NCI-H2081 (cell line): ENCODE measurements at places on chromosomes 16 and 17.
A peak's percentile ranks its signal among the peaks of the same experiment; 100 is the strongest.

DNA sequence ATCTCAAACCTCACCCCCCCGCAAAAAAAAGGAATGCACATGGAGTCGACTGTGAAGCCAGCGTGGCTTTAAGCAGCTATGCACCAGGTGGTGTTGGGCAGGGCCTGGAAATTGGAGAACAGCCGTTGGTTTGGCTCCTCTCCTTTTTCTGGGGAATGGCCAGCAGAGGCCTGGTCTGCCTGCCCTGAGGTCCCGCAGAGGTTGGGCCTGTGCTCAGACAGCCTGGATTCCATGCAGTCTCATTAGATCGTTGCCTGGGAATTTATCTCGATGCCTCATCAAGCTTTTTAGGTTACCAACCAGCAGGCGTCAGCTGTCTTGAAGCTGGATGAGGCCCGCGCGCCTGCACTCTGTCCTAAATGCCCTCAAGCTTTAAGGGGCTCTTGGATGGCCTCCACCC is 9.8 kb downstream of the SLC12A3 start:
- no peak for DNase-seq

- peak; percentile 38 for DNase-seq
Observed at GRCh38 chr17:62064791-62065563, at the start of gene MED13. Gene MED13 (minus strand): TSS chr17:62065278. CDS start chr17:62065205, 73 bp downstream.

DNA sequence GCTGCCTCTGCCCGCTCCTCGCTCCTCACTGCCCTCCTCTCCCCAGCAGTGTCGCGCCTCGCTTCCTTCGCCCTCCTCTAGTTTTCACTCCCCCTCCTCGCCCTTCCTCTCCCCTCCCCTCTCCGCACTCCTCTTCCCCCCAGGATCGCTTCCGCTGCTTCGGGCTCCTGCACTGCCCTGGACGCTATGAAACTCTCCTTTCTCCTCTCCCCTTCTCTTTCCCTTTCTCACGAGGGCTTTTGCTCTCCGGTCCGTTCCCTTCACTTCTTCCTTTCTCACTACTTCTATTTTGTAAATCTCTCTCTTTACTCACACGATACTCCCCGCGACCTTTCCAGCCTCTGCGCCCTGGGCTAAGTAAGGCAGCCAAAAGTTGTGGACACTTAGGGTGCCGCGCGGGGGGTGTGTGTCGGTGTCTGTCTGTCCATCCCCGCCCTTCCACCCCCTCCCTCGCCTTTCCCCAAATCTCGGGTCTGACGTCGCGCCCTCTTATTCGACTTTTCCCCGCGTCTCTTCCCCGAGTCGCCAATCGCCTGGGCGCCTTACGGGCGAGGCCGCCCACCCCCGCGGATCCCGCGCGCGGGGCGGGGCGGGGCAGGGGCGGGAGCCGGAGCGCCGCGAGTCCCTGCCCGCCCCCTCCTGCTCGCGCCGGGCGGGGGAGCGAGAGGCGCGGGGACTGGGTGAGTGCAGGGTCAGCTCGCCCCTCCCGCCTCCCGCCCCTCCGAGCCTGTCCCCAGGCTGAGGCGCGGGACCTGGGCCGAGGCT is at the start of gene IRX3:
TSS of gene IRX3 (minus strand) at position 422 of the 765 bp plus-strand sequence. CDS start 737 bp downstream, outside the sequence.
- peak; percentile 10 for DNase-seq

DNA sequence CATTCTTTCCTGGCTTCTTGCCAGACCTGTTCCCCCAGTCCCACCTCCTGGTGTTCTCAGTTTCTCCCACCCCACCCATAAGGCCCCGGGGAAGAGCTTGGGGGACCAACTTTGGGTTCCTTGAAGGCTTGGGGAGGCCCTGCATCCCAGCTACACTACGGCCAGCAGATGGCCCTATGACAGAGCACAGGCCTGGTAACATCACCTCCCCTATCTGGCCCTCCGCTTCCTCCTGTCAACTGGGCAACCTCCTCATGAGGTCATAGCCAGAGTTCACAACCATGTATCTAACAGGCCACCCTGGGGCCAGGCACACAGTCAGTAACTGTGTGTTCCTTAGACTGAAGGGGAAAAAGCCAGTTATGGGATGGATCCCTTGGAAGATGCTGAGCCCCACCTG is 31.4 kb downstream of the MYO15A start:
- DNase-seq = no peak

DNA sequence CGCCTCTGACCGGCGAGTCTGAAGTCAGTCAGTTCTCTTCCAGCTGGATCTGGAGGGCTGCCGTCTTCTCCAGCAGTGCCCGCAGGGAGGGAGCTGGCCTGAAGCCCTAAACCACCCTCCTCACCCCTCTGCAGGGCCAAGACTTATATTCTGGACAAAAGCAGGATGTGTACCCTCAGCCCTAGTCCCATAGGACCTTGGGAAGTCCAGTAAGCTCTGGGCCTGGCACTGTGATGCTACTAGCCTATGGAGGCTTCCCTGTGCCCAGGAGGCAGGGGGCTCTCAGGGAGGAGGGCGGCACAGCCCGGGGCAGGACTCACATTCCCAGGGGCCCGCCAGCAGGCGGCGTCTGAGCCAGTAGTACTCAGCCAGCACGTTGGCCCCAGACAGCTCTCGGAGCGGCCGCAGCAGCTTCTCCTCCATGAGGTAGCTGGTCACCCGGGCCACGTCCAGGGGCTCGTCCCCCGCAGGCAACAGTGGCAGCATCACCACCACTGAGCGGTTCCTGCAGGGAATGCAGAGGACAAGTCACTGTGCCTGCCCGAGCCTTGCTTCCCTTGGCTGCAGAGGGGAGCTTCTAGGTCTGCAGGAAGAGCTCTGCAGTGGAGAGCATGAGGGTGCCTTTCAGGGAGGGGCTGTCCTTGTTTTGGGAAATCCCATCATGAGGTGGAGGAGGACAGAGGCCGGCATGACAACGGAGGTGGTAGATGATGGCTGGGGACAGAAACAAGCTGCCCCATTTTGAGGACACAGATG is 41.7 kb downstream of the RMI2 start:
- no peak for DNase-seq

GRCh38 chr17:80246266-80246681 is 14.4 kb upstream of the RNF213 start:
- no peak for DNase-seq

- peak; percentile 14 for DNase-seq
Observed at GRCh38 chr16:27925612-27926011, 137.9 kb downstream of the GSG1L start.

DNA sequence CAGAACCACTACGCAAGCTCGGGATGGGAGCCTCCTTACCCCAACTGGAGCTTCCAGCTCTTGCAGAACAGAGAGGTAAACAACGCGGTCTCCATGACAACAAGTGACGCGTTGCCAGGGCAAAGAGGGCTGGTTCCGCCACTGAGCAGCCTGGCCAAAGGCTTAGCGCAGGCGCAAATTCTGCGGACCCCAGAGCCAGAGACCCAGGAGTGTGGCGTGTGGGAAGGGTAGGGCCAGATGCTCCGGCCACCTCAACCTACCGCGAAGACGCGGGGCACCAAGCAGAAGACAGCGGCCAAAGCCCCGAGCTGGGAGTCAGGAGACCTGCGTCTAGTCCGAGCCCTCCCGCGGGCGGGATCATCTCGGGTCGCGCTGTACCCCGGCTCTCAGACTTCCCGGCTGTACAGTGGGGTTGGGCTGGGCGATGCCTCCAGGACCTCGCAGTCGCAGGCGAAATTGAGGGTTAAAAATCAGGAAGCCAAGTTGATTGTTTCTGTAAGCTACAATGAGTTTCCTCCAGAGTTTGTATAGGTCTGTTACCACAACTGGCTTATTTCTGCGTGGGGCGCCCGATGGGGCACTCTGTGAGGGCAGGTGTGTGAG is at the start of gene TEKT1:
TSS of gene TEKT1 (minus strand) at position 69 of the 603 bp plus-strand sequence. CDS start 1,353 bp downstream, outside the sequence.
- no peak for DNase-seq
